ENCODE measurements at places on chromosomes 2 and 18.
A peak's percentile ranks its signal among the peaks of the same experiment; 100 is the strongest.

GRCh38 chr2:172734711-172735581 is 699 bp upstream of the RAPGEF4 start:
- H3K4me1 ChIP-seq: peaks cover 5% of the 10 kb centered on the region
- peak overlapping the region; percentile 14 for H3K4me3 ChIP-seq
- no peak for DNase-seq
- H3K36me3 ChIP-seq: no peaks in the 10 kb centered on the region
- no peak overlapping the region for H3K27ac ChIP-seq

- H3K27me3 ChIP-seq: no peaks in the 10 kb centered on the region
- H3K36me3 ChIP-seq: no peaks in the 10 kb centered on the region
- no peak overlapping the region for H3K4me3 ChIP-seq
- peaks cover 59% of the 10 kb centered on the region for H3K4me1 ChIP-seq
- peak overlapping the region; percentile 98 for H3K27ac ChIP-seq
- DNase-seq: peak; percentile 92
Observed at GRCh38 chr2:96146153-96146880, 1.1 kb upstream of the DUSP2 start.

DNA sequence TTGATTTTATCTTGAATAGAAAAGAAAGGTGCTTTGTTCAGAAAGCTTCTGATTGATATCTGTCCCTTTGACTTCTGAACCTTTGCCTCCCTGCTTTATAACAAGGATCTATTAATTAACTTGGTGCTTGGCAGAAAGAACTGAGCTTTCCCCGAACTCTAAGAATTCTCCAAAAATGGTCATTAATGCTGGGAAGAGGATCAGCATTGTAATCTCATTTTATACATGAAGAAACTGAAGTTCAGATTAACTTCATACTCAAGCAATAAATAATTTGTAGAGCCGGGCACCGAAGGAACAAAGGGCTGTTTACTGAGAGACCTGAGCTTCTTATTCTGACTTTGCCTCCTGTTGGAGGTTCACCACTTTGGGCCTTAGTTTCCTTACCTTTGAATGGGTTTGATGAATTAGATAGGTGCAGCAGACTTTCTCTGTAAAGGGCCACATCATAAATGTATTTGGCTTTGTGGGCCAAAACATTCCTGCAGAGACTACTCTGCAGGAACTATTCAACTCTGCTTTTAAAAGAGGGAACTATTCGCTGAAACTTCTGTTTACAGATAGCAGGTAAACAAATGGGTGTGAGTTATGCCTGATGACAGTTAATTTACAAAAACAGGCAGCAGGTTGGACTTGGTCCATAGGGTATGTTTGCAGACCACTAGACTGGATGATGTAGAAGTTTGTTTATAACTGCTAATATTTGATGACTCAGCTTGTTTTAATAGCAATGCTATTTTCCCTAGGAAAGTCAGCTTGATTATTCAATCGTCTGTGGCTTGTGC is 272.9 kb downstream of the TGIF1 start:
- H3K4me3 ChIP-seq: no peak overlapping the region
- H3K27me3 ChIP-seq: no peaks in the 10 kb centered on the region
- DNase-seq: no peak
- peaks cover 76% of the 10 kb centered on the region for H3K4me1 ChIP-seq

- H3K27me3 ChIP-seq: peaks cover 4% of the 10 kb centered on the region
- H3K4me1 ChIP-seq: no peaks in the 10 kb centered on the region
- H3K27ac ChIP-seq: no peak overlapping the region
- no peak overlapping the region for H3K4me3 ChIP-seq
- DNase-seq: no peak
Observed at GRCh38 chr2:237353215-237353614, 60.7 kb downstream of the COL6A3 start.

- H3K27me3 ChIP-seq: no peaks in the 10 kb centered on the region
- no peaks in the 10 kb centered on the region for H3K36me3 ChIP-seq
- DNase-seq: peak; percentile 43
Observed at GRCh38 chr18:50848991-50849390, 29.2 kb upstream of the MRO start.

DNA sequence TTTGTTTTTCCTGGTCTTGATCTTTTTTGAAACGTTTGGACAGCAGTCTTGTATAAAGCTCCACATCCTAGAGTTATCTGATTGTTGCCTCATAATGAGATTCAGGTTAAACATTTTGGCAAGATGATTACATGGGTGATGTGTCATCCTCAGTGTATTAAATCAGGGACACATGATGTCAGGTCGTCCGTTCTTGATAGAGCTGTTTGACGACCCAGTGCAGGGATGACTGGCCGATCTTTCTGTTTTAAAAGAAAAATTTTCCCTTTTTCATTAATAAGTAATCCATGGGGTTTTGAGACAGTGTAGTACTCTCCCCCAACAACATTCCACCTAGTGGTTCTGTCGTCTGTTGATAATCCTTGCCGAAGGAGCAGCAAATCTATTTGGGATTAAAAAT is 44.5 kb upstream of the SERPINB2 start:
- no peaks in the 10 kb centered on the region for H3K4me1 ChIP-seq
- H3K4me3 ChIP-seq: no peak overlapping the region
- no peaks in the 10 kb centered on the region for H3K27me3 ChIP-seq
- no peaks in the 10 kb centered on the region for H3K36me3 ChIP-seq

DNA sequence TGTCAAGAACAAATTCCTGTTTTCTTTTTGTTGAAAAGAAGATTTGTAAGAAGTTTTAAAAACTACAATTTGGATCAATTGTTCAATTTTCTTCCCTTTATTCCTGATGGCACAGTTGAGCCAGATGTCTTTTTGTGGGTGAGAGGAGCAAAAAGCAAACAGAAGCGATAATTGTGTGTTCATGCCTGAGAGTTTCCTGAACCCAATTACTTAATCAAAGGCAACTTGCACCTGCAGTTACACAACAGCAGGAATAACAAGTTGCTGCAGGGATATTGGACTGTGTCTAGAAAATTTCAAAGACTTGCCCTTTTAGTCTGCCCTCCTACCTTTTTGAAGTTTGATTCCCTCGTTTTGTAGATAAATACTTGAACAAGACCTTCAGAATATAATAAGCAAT is 383.6 kb downstream of the DSEL start:
- H3K36me3 ChIP-seq: no peaks in the 10 kb centered on the region
- no peak overlapping the region for H3K27ac ChIP-seq

- peak overlapping the region; percentile 91 for H3K27ac ChIP-seq
- no peaks in the 10 kb centered on the region for H3K27me3 ChIP-seq
- H3K4me1 ChIP-seq: peaks cover 74% of the 10 kb centered on the region
- H3K36me3 ChIP-seq: peaks cover 27% of the 10 kb centered on the region
- no peak for DNase-seq
- H3K4me3 ChIP-seq: no peak overlapping the region
Observed at GRCh38 chr2:10407432-10407831, 40.7 kb downstream of the ODC1 start.

GRCh38 chr2:155377266-155377680 is 678.8 kb downstream of the KCNJ3 start:
- no peaks in the 10 kb centered on the region for H3K27me3 ChIP-seq
- DNase-seq: peak; percentile 3
- no peak overlapping the region for H3K27ac ChIP-seq
- H3K36me3 ChIP-seq: no peaks in the 10 kb centered on the region
- H3K4me3 ChIP-seq: no peak overlapping the region

- H3K4me3 ChIP-seq: no peak overlapping the region
- no peaks in the 10 kb centered on the region for H3K27me3 ChIP-seq
- no peak overlapping the region for H3K27ac ChIP-seq
- H3K4me1 ChIP-seq: no peaks in the 10 kb centered on the region
- no peaks in the 10 kb centered on the region for H3K36me3 ChIP-seq
Observed at GRCh38 chr18:69330385-69331005, 70.2 kb upstream of the DOK6 start.

DNA sequence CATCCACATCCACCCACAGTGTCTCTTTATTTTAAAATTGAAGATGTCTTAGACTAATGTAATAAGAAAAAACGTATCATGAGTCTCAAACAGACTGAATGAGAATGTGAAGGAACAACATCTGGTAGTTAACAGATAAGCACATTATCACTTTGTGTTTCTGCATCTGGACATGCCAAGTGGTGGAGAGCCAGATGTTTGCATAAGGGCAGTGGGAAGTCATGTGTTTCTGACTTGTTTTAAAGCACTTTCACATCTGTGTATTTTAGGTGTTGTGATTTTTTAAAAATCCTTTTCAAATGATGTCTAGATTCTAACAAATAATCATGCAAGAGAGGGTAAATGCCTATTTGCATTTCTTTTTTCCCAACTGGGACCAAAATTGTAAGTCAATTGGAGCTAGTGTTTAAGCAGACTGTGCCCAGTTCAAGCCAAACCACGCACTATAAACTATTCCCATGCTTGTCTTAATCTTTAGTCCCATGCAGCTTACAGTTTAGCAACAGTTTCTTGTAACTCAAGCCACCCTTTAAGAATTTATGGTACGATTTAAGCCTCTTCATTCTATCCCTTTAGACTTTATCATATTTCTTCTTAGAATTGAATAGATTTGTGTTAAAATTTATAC is 272.7 kb upstream of the DOK6 start:
- DNase-seq: no peak
- H3K4me3 ChIP-seq: no peak overlapping the region
- no peak overlapping the region for H3K27ac ChIP-seq
- H3K36me3 ChIP-seq: no peaks in the 10 kb centered on the region
- H3K4me1 ChIP-seq: no peaks in the 10 kb centered on the region

GRCh38 chr18:10290638-10291235 is 163.7 kb upstream of the APCDD1 start:
- peak overlapping the region; percentile 99 for H3K27ac ChIP-seq
- H3K27me3 ChIP-seq: no peaks in the 10 kb centered on the region
- H3K4me3 ChIP-seq: no peak overlapping the region
- peaks cover 73% of the 10 kb centered on the region for H3K4me1 ChIP-seq
- DNase-seq: peak; percentile 65
- no peaks in the 10 kb centered on the region for H3K36me3 ChIP-seq

GRCh38 chr2:148623086-148623485 is 21.5 kb upstream of the EPC2 start:
- no peak overlapping the region for H3K27ac ChIP-seq
- H3K4me1 ChIP-seq: no peaks in the 10 kb centered on the region
- no peaks in the 10 kb centered on the region for H3K36me3 ChIP-seq

DNA sequence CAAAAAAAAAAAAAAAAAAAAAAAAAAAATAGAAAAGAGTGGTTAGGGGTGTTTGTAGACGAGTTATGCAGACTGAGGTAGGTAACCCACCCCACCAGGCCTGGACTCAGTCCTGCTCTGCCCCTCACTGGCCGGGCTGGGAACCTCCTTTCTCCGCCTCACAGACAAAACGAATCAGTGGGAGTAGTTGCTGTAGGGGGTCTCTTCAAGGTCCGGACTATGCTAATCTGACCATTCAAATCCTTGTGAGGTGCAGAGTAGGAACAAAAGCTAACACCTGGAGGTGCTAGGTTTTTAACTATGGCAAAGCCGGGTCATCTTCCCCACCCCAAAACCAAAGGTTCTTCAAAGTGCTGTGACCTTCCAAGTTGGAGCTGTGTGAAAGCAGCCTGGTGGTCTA is 223.7 kb downstream of the SLC4A3 start:
- no peak overlapping the region for H3K4me3 ChIP-seq
- H3K27me3 ChIP-seq: no peaks in the 10 kb centered on the region
- no peak for DNase-seq
- H3K4me1 ChIP-seq: no peaks in the 10 kb centered on the region
- H3K27ac ChIP-seq: no peak overlapping the region

DNA sequence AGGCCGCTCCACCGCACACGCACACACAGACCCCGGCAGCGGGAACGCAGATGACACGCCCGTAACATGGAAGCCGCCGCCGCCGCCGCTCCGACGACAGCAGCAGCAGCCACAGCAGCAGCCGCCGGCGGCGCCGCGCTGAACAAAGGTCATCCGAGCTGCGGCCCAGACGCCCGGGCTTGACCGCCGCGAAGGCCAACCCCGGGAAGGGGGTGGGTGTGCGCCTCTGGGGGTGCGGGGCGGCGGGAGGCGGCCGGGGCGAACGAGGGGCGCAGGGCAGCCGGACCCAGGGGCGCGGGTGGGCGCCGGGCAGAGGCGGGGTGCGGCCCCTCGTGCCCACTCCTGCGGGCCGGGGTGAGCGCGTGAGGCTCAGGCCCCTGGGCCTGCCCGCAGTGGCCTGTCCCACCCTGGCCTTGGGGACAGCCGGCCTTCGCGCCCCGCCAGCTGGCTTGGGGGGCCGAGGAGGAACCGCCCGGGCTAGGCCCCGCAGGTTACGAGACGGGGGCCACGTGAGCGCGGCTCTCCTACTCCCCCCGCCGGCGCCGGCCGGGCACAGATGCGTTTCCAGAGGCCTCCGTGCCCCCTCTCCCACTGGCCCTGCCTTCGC is 1.0 kb upstream of the ZNF532 start:
- peaks cover 26% of the 10 kb centered on the region for H3K27me3 ChIP-seq
- no peak overlapping the region for H3K4me3 ChIP-seq
- H3K27ac ChIP-seq: peak overlapping the region; percentile 29
- peak; percentile 44 for DNase-seq
- H3K36me3 ChIP-seq: no peaks in the 10 kb centered on the region
- H3K4me1 ChIP-seq: peaks cover 8% of the 10 kb centered on the region

GRCh38 chr2:44772669-44773378 is 168.7 kb upstream of the SIX3 start:
- H3K4me3 ChIP-seq: no peak overlapping the region
- peaks cover 6% of the 10 kb centered on the region for H3K4me1 ChIP-seq

DNA sequence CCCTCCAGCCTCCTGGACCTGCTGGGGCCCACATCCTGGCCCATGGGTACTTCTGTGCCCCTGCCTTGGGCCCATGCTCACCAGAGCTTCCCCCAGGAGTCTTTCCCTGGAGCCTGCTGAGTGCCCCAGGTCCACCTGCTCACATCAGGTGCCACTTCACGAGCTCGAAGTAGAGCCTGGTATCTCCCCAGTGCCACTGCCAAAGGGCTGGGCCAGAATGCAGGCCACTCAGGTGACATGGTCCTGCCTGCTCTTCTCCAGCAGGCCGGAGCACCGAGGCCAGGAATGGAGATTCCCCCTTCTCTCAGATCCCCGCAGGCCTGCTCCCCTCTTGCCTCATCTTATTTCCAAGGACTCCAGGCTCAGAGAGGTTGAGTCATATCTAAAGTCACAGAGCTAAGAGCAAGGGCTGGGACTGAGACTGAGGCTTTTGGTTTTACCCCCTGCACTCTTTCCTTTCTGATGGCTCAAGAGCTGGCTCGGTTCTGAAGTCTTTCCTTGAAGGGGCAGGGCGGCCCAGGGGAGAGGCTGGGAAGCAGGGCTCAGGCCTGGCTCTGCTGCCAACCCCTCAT is 79.2 kb downstream of the HS1BP3 start:
- no peak for DNase-seq
- no peaks in the 10 kb centered on the region for H3K36me3 ChIP-seq
- H3K27me3 ChIP-seq: no peaks in the 10 kb centered on the region
- no peak overlapping the region for H3K4me3 ChIP-seq
- peaks cover 5% of the 10 kb centered on the region for H3K4me1 ChIP-seq
